ENCODE measurements at places on chromosomes 16 and 17. TPM values are rescaled to one million over a fixed set of nuclear protein-coding genes. Genes with fewer than 3 reads are reported as not detected.

FDXR gene
- total RNA-seq = 9.3 TPM

TBC1D3C gene
- total RNA-seq = not detected

ZP2 gene
- 0.09 TPM for total RNA-seq

YBX2 gene
- total RNA-seq = 1.4 TPM

ALDOC gene
- total RNA-seq = 39.8 TPM

DPEP2 gene
- 3.4 TPM for total RNA-seq

GRCh38 chr17:5864741-5865657, 205.2 kb upstream of the WSCD1 start:
- DNase-seq = no peak

- no peak for DNase-seq
Measured at GRCh38 chr17:64580384-64581315, 73.9 kb downstream of the CEP95 start.

DNA sequence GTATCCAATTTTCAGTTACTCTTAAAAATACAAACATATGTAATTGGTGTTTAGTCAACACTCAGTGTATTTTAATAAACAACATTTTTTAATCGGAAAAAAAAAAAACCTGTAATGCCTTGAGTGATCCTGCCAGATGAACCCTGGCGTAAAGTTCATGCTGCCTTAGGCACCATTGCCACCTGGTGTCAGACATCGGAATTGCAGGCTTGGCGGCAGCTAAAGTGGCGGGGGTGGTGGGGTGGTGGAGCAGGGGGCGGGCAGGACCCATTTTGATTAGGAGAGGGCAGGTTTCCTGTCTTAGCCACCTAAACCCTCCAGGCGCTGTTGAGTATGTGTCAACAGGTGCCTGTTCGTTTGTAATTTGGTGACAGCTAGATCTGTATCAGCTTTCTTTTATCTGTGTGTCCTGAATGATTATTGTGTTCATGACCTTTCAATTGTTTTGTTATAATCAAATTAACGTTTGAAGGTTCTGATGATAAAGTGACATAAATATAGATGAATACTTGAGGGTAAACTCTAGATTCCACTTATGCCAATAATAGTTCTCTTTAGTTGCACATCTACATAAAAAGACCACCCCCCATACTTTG, 588.7 kb downstream of the CDH13 start:
- peak; percentile 34 for DNase-seq

DNA sequence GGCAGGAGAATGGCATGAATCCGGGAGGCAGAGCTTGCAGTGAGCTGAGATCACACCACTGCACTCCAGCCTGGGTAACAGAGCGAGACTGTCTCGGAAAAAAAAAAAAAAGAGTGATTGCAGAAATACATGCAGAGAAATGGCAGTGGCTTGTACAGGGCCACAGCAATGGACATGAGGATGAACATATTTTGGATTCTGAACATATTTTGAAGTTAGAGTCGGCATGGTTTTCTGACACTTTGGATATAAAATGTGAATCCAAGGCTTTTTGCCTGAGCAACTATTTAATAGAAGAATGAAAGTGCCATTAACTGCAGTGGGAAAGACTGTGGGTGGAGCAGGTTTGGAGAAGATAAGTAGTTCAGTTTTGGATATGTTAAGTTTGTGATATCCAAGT, 35.8 kb downstream of the CPD start:
- no peak for DNase-seq

DNA sequence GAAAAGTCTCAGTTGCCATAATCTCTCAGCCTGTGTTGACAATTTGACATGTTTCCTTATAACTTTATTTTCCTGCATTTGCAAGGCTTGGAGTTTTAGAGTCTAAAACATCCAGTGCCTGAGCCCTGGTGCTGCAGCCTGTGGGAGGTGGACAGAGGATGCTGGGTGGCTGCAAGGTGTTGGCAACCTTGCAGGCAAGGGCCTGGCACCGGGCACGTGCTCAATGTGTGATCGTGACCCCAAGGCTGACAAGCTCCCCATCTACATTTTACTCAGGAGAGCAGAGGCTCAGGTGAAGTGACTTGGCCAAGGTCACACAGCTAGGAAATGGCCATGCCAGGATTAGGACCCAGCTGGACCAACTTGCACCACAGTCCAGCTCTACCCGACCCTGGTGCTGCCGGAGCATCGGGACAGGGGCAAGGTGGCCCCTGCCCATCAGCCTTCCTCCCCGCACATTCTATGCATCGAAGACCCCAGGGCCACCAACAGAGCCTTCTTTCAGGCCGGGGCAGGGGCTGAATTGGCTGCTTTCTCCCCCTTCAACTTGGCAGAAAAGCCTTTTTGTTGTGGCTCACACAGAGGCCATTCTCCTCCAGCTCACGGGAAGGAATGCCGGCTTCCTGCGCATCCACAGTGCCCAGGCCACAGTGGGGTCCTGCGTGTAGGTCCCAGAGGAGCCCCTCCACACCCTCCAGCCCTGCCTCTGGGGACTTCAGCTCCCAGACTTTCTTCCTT, 23.1 kb downstream of the MMP15 start:
- DNase-seq = no peak

DNA sequence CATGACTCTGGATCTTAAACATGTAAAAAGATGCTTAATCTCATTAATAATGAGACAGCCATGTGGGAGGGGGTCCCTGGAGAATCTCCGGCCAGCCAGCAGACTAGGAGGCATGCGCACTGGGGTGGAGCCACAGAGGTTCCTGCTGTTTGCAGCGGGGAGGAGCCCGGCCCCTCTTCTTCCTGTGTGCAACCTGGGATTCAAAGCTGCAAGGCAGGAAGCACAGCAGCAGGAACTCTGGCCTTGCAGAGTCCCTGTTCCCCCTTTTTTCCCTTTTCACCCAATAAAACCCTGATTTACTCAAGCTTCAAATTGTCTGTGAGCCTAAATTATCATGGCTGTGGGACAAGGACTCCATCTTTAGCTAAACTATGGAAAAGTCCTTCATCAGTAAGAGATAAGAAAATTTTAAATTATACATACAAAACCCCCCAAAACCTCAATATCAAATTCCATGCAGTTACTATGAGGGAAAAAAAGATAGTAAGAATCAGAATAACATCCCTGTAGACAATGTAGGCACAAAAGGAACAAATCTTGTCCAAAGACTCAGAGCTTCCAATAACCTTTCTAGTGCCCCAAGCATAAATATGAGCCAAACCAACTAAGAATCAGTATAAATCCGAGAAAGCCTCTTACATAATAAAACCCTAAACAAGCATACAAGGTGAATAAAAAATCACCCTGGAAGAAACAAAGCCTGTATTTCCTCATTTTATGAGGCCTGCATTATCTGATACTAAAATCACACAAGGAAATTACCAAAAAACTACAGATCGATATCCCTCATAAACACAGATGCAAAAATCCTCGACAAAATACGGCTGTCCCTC, 12.1 kb downstream of the CFDP1 start:
- DNase-seq = peak; percentile 48

DNA sequence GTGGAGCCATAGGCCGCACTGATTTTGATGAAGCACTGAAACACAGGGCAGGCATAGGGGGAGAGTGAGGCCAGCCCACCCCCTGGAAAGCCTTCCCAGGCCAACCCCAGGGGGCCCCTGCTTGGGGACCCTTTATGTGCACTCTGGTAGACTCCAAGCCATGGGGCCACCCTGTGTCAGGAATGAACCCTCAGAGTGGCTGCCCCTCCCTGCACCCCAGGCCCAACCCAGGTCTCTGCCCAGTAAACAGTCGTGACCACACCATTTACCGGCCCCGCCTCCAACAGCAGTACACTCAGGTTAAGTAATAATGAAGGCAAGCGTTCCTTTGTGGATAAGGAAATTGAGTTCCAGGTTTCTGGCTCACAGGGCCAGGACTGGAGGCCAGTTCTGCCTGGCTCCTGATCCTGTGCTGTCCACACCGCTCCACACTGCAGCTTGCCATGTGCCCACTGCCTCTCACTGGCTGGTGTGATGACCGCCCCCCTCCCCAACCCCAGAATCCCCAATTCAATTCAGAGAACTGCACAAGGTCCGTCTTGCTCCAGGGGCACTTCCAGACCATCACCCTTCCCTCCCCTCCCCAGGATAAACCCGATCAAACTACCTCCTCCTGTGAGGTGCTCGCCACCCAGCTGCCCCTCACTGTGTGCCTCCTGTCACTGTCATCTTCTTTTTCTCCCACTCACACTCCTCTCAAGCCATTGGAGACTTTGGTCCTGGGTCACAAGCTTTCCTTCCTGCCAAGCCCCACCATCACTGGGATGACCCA, 13.6 kb downstream of the PIMREG start:
- DNase-seq = peak; percentile 66
